Activated gamma-delta T cell (primary cell): ENCODE measurements at places on chromosomes 6 and 20.

GRCh38 chr6:71349395-71349794, 60.8 kb downstream of the OGFRL1 start:
- DNase-seq, result no peak

DNA sequence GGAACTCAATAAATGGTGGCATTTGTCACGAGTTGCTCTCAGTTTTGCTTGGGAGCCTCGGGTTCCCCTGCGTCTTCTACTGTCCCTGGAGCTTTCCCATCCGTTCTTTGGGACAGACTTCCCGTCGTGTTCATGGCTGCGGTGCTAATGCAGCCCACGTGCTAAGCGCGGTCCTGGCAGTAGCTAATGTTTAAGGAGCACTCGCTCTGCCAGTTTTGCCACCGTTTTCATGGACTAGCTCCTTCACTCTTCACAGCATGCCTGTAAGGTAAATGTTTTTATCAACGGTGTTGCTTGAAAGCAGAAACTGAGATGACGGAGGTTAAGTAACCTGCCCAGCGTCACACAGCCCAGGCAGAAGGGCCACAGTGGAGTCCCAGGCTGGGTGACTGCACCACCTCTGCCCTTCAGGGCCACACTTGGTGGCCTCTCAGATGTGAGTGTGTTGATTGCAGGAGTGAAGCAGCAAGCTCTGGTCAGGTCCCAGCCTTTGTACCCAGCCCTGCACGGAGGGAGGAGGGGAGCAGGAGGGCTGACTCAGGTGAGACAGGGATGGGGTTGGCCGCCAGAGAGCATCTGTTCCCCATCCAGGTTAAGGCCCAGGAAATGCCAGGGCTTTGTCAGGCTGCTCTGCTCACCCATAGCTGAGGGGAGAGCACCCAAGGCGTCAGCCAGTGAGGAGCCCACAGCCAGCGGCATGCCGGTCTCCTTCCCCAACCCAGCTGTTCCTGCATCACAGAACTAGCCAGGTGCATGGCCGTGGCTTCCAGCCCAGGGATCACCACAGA, 181.8 kb downstream of the ZMYND8 start:
- DNase-seq, result no peak

- no peak for DNase-seq
Observed at GRCh38 chr20:35560105-35560511, 18.2 kb downstream of the ERGIC3 start.

DNA sequence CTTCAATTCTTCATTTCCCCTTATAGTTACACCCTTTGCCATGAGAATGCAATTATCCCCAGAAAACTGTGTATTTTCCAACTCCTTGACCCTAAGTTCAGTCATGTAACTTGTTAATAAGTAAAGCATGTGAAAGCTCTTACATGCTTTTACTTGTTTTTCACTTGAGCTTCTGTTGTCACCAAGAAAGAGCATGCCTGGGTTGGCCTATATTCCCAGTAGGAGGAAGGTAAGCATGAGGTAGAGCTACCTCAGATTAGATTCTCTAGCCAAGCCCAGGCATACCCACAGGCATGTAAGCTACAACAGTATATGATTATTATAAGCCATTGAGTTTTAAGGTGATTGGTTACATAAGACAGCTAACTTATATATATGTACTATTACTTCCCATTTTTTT, 101.7 kb upstream of the SMLR1 start:
- DNase-seq, result no peak

DNA sequence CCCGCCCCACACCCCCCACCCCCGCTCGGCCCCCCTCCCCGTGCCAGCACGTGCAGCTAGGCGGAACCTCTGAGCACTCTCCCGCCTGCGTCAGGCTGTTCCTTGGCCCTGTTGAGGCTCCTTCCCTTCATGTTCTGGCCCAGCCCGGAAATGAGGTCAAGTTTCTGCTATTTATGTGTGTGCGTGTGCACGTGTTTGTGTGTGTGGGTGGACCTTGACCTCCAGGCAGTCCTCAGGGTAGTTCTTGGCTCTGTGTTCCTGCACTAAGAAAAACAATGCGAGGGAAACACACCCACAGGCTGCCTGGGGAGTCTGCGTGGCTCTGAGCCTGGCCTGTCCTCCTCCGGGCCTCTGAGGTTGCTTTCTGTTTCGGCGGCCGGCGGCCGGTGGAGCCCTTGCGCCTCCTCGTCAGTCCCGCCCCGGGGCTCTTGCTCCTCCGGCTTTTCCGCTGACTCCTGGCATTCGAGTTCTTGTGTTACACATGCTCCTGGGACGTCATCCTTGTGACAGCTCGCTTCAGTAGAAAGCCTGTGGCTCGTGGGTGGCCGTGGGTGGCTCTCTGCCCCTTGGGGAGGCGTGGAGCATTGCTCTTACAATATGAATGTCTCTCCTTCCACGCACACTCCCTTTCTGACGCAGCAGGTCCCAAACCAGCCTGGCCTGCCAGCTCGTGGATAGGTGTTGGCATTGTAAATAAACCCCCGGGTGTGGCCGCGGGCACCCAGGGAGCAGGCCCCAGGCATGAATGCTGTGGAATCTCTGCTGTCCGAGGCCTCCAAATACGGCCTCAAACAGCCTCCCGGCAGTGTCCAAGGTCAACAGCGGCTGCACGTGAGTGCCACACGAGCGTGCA, 10.0 kb downstream of the SLCO4A1 start:
- DNase-seq, result no peak

- DNase-seq, result no peak
Observed at GRCh38 chr20:11573507-11573906, 344.2 kb upstream of the BTBD3 start.

DNA sequence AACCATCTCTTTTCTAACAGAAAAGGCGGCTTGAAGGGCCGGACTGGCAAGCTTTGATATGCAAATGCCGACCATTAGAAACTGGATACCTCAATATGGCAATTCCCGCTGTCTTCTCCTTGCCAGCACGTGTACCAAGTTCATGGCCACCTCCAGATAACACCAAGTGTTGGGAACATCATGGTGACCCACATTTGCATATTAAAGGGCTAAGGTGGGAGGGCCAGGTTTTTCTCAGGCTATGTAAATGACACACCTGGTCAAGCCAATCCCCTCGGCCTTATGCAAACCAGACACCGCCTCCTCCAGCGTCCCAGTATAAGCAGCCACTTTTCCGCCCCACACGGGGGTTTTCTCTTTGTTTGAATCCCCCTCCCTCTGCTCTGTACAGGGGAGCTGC, 110.7 kb downstream of the DACT2 start:
- DNase-seq, result no peak

DNA sequence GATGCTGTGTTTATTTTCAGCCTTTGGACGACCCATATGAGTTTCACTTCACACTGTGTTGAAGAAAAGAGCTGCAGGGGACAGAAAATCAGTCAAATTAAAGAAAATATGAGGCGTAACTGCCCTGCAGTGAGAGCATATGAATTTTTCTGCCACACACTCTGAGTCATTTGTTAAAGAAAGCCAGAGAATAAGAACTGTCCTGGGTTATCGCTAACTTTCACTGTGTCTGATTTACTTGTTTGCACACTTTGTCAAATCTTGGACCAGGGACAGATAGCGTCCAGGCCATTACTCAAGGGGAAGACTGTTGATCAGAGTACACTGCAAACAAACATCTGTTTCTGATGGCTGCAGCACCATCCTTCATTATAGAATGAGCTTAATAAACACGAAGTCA, 126.8 kb upstream of the AGPAT4 start:
- DNase-seq, result no peak

GRCh38 chr6:44045672-44046015, 81.6 kb downstream of the MRPL14 start:
- DNase-seq, result no peak

- no peak for DNase-seq
Observed at GRCh38 chr6:21264288-21265033, 329.1 kb upstream of the SOX4 start.

DNA sequence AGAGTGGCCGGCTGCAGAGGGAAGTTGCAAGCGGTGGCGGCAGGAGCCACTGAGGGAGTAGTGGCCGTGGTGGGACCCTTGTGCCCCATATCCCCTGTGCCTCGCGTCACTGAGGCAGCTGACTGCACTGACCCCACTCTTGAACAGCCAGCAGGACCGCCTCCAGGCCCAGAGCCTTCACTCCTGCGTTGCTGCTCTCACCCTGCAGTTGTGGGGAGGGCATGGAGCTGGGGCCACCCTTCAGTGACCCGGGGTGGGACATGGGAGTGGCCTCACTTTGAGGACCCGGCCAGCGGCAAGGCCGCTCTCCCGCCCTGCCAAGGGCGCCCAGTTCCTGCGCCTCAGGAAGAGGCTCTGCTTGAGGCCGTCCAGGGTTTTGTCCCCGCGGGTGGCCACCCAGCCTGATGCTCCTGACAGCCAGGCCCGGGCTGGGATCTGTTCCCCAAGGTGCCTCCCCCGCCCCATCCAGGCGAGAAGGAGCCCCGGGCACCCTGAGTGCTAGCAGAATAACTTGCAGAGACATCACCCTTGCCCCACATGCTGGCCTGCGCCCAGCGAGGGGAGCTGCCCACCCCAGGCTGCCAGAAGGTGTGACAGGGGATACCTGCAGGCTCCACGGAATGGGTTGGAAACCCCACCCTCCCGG, 44.4 kb downstream of the HLA-DRA start:
- DNase-seq, result no peak

DNA sequence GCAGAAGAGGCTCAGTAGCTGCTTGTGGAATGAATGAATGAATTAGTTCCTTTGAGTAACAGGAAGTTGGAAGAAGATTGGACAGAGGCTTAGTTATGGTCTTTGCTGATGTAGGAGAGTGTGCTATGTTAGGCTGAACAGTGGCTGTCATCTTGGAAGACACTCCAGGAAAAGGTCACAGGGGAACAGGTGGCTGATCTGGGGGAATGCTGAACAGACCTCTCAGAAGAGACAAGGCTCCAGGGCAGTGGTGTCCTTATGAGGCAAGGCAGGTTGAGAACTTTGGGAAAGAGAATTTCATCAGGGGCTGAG, 62.3 kb downstream of the UTRN start:
- no peak for DNase-seq

DNA sequence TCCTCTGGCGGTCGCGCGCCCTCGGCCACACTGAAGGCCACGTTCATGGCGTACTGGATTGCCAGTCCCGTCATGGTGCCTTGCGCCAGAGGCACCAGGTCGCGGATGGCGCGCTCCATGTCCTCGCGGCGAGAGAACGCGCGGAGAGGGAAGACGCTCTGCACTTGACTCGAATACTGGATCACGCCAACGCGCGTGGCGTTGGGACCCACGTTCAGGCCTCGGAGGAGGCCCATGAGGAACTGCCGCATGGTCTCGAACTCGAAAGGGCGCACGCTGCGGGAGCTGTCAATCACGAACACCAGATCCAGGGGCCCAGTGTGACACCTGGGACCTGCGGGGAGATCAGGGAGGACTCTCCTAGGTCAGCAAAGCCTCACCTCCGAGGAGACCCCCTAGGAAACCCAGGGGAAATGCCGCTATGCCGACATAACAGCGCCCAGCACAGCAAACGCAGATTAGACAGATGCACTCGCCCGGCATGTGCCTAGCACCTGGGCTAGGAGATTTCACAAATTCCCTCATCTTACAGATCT, 2.1 kb upstream of the RBPJL start:
- no peak for DNase-seq

GRCh38 chr6:158512809-158513208, 47.1 kb upstream of the TMEM181 start:
- DNase-seq, result no peak

- DNase-seq, result no peak
Observed at GRCh38 chr20:35015863-35016193, 60.2 kb downstream of the MYH7B start.

- peak; percentile 48 for DNase-seq
Observed at GRCh38 chr20:43514648-43514999, 7.1 kb downstream of the L3MBTL1 start.

DNA sequence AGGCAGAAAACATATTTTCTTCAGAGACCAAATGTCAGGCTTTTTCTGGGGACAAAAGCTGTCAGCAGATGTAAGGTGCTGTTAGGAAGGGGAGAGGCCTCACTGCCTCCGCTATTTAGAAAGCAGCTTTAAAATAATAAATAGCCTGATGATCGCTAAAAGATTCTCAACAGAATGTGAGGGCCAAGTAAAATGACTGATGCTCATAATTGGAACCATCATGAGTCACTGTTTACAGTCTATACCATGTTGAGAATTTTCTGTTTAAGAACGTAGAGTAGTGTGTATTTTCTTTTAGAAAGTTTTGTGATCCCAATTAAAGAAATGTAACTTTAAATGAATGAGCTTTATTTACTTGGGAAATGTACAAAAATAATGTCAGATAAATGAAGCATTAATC, 220.0 kb downstream of the CLIC5 start:
- DNase-seq, result no peak

GRCh38 chr6:118939683-118940082, 4.7 kb upstream of the MCM9 start:
- no peak for DNase-seq

- DNase-seq, result no peak
Observed at GRCh38 chr6:131532580-131533039, 40.4 kb upstream of the ARG1 start.

DNA sequence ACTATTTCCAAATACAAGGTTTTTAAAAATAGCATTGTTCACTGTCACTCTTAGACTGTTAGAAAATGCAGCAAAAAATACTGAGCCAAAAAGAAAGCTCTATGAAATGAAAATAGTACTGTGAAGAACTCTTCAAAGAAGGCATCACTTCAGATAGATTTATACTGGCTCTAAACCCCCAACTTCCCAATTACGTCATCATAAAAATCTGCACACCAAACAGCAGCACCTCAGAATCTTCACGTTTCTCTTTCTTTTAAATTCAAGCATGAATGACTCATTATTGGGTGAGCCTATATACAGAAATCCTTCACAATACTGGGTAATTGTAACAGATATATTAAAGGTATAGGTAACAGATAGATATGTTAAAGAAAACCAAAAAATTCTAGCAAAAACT, 208.4 kb upstream of the HTR1E start:
- DNase-seq, result no peak

DNA sequence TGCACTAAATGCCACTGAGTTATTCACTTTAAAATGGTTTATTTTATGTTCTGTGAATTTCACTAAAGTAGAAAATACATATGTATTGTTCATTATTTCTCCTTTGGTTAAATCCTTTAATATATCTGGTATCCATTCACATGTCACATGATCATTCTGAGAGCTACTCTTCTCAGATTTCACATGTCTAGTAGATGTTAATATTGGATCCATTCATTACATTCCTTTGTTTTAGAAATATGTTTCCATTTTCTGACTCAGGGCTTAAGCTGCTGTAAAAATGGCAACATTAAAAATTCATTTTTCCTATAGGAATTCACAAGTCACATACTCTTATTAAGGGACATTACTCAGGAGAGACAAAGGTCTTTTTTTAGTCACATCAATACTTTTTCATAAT, 205.4 kb downstream of the ZFAND3 start:
- DNase-seq, result no peak

- no peak for DNase-seq
Observed at GRCh38 chr6:141580988-141581552, 551.7 kb upstream of the GJE1 start.

DNA sequence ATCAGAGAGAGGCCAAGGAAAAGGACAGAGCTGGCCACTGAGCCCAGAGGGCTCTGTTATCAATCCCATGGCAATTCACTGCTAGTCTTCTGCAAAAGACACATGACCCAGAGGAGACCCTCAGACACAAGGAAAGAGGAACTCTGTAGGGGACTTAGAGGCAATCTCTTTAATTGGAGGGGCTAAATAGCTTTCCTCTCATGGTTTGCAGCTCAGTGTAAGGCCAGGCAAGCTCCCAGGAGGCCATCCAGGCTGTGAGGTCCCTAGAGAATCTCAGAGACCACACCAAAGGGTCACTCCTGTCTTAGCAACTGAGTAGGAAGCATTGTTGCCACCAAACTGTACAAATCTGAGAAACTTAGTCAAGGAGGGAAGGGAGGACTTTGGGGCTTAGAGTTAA, 10.0 kb upstream of the HLA-DOA start:
- DNase-seq, result no peak
